ENCODE measurements at places on chromosomes 4 and X. TPM values are rescaled to one million over a fixed set of nuclear protein-coding genes. Genes with fewer than 3 reads are reported as not detected.

KLF8 gene
- total RNA-seq = 15.2 TPM

PABPC1L2B gene
- total RNA-seq = not detected

DNA sequence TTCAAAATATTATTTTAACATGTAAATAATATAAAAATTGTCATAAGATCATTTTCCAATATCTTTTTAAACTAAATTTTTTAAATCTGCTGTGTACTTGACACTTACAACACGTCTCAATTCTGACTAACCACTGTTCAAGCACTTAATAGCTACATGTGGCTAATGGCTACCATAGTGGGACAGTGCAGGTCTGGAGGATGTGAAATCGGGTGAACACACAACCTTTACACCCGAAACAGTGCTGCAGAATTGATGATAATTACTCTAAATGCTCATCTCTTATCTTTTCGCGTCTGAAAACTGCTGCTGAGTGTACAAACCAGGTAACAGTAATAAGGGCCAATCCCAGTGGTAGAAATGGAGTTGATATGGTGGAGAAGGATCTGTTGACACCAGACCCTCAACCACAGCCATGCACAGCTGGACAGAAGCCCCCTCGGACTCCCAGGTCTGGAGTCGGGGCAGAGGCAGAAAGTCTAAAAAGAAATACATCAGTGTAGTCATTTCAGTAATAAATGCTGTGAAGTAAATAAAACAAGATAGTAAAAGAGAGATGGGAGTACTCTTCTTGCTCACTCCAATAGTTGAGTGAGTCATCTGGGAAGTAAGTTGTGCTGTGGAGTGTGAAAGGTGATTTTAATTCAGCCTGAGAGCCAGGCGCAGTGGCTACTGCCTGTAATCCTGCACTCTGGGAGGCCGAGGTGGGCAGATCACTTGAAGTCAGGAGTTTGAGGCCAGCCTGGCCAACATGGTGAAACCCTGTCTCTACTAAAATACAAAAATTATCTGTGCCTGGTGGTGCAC, 150.0 kb downstream of the CBR4 start:
- no peak for DNase-seq

DNA sequence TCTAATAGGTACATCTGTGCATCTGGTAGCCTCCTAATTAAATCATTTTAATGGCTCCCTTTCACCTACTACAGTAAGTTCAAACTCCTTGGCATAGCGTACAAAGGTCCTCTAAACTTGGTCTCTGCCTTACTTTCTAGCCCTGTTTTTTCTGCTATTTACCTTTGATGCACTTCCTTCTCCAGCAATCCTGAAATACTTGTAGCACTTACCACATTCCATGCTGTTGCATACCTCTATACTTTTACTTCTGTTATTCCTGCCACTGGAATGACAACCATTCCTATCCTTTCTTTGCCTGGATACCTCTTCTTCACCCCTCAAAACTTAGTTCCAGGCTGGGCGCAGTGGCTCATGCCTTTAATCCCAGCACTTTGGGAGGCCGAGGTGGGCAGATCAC, 56.6 kb upstream of the LHFPL1 start:
- no peak for DNase-seq

GRCh38 chr4:17665346-17665745, 50.9 kb downstream of the MED28 start:
- DNase-seq = no peak

IL2RG gene
- 447 TPM for total RNA-seq

GRCh38 chr4:1347410-1347864, 429 bp downstream of the UVSSA start:
- DNase-seq = peak; percentile 54

TRIM75 gene
- total RNA-seq = not detected

UNC5C gene
- not detected for total RNA-seq

DNA sequence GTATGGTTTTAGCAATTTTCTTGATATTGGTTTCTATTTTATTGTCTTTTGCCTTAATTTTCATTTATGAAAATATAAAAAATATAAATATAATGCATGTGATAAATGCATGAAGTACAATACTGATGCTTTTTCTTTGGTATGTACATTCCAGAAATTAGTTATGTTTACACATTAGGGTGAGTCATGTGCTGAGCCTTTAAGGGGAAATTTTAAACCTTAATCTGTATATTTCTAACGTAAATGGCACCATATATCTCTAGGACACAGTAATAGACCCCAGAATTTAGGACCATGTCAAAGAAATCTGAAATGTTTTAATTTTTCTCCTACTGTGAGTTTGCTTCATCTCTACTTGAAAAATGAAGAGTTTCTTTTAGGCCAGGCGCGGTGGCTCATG, 117.8 kb upstream of the SPRY1 start:
- DNase-seq = no peak

DNA sequence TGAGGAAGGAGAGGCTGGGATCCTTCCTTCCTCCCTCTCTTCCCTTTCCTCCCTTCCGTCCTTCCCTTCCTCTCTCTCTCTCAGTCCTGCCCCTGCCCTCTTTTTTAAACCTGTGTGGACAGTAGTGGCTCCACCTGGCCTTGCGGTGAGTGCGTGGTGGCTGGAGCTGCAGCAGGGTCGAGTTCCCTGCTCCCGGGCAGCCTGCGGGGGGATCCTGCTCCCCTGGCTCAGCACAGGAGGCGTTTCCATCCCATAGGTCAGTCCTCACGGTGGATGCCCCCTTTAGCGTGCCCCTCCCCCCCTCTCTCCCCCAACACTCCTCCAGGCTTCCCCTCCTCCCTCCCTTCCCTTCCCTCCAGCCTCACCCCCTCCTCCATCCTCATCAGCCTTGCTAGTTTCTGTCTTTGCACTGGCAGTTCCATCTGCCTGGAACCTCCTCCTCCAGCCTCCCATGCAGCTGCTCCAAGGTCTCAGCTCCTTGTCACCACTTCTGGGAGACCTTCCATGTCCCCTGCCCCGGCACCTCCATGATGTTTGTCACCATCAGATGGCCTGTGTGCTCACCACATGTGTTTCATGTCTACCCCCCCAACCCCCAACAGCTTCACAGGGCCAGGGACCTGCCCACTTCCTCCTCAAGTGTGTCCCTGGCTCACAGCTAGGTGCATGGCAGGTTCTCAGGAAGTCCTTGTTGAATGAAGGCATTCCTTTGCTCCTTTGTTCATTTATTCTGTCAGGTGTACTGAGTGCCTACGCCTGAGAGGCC, 68.4 kb downstream of the PSAPL1 start:
- no peak for DNase-seq

BMP15 gene
- not detected for total RNA-seq

- no peak for DNase-seq
Measured at GRCh38 chrX:482192-482701, 95.5 kb upstream of the PPP2R3B start.

DNA sequence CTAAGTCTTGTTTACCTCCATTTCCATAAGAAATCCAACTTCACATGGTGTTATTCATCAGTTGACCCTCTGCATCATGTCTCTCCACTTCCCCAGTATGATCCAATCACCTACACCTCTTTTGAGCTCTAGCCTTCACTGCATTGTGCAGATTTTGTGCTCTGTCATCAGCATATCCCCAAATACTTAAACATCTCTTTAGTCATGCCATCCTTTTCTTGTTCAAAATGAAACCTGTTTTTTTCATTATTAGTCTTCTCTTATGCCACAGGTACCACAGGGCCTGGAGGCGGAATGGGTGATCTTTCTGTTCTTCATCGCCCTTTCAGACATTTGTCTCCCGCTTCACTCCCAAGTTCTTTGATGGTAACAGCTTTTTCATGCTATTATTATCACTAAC, 382.7 kb upstream of the GALNTL6 start:
- DNase-seq = no peak

DNA sequence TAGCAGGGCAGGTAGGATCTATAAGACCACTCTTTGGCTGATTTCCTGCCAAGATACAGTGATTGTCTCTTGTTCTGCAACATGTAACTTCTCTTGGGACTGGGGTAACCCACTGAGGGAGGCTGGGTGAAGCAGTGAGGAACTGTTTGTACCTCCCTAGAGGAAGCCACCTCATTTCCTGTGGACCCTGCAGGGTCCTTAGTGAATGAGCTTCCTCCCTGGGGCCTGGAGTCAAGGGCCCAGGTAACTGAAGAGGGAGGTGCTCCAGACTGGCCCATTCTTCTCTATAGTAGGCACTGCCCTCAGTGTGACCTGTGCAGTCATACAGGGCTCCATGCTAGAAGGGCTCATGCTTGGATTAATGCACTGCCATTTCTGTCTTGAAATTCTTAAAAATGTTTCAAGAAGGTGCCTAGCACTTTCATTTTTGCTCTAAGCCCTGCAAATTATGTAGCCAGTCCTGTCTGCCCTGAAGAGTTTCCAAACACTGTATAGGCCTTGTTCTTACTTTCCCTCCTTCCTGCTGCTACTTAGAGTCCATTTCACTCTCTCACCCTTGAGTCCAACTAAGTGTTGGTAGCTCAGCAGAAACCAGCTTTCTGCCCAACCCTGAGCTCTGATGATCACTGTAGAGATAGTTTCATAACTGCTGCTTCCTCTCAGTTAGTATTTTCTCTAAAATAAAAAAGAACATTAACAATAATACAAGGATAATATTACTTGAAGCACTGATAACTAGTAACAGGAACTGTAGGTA, 8.5 kb upstream of the GRIA3 start:
- no peak for DNase-seq

DNA sequence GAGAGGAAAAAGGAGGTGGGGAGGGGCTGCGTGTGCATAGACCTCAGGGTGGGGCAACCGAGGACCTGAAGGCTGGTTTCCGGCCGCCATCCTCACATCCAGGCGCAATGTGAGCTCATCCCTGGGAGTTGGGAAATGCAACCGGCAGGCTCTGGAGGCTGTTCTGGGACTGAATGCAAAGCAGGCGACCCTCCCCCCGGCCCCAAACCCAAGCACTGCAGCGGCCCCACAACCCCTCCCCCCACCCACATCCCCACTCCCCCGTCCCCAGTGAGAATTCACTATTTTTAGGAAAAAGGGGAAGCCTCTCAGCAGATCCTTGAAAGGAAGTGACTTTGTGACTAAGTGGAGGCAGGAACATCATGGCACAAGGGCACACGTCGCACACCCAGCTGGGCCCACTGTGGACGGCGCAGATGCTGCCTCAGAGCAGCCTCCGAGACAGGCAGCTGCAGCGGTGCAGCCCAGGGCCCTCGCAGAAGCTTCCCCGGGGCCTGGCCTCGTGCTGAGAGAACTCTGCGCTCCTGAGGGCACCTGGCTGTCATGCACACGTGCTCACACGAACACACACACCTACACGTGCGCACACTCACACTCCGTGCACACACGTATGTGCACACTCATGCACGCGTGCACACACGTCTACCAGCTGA, 1.3 kb upstream of the PDE6B start:
- no peak for DNase-seq

- no peak for DNase-seq
Measured at GRCh38 chrX:137058339-137059127, 24.7 kb upstream of the GPR101 start.

ZNF81 gene
- total RNA-seq = 9.4 TPM

DNA sequence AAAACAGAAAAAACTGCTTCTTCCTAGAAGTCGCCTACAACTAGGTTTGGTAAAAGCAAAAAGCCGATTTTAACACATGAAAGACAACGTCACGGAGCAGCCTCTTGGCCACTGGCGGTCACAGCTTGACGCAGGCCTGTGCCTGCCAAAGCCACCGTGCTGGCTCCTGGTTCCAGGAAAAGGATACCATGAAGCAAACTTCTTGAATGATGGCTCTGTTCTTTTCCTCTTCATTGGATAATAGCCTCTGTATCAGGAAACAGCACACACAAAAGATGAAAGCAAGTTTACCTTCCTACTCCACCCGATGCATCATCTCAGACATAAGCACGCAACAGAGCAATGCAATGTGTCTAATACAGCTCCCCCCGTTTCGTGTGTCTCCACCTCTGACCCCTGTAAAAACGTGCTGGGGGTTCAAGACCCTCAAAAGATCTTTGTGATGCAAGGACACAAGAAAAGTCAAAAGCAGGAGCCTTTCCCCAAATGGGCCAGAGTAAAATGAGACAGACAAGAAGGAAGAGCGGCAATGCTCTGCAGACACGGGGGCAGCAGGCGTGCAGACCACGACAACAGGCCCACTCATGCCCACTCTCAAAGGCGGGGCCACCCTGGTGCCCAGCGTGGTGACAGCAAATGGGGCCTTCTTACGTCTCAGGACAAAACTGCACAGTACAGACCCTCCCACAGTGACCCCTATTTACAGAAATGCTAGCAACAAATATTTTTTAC, 19.4 kb downstream of the GAK start:
- no peak for DNase-seq

SYN1 gene
- 0.35 TPM for total RNA-seq

- DNase-seq = no peak
Measured at GRCh38 chrX:43661521-43662240, 5.6 kb downstream of the MAOA start.

DNA sequence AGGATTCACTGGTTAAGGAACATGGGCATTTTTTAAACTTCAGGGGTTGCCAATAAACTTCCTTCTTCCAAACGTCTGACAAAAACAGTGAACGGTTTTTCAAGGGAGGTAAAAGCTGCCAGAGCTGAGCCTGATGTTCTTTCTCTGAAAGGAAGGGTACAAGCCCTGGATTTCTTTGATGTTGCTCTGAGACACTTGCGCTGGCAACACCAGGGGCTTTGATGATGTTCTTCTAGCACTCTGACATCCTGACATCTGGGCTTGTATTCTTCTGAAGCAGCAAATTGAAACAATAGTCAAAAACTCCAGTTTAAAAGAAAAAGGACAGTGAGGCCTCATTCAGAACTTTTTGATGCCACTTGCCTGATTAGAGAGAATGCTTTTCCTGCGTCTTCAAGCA, 11.8 kb downstream of the FTHL17 start:
- no peak for DNase-seq

GPRASP2 gene
- total RNA-seq = 0.35 TPM

DNA sequence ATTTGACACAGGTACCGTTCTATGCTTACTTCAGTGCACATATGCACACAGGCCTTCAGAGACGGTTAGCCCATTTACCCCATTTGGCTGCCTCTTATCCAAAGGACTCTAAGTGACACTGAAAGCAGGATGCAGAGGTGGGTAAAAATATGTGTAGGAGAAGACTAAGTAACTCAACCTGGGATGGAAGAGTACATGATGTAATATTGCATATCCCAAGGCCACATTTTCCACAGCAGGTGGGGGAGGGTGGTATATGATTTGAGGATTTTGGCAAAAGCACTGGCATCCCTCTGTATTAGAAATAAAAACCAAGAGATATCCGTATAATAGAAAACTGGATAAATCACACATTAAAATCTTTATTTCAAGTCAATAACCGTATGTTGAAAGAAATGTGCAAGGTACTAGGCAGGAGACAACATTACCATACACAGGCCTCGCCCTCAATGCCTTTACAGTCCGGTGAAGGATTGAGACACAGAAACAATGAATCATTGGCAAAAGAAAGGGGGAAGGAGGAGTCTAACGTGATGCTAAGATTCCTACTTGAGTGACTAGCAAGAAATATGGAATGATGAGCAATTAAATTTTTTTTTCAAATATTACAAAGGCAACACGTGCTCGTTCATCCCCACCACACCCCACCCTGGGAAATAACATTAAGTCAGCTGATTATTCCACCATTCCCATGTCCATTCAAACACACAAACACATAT, 161.0 kb upstream of the RASGEF1B start:
- DNase-seq = no peak

GRCh38 chrX:151958101-151958500, 16.4 kb downstream of the GABRE start:
- no peak for DNase-seq

DDX60 gene
- 127 TPM for total RNA-seq
